Stimulated activated CD4-positive, alpha-beta T cell treated with anti-CD3 and anti-CD28 coated beads, TNF-alpha, amount 100 ng/mL, for 48 hours (primary cell): ENCODE measurements at places on chromosomes 6 and 20.
A peak's percentile ranks its signal among the peaks of the same experiment; 100 is the strongest.

DNA sequence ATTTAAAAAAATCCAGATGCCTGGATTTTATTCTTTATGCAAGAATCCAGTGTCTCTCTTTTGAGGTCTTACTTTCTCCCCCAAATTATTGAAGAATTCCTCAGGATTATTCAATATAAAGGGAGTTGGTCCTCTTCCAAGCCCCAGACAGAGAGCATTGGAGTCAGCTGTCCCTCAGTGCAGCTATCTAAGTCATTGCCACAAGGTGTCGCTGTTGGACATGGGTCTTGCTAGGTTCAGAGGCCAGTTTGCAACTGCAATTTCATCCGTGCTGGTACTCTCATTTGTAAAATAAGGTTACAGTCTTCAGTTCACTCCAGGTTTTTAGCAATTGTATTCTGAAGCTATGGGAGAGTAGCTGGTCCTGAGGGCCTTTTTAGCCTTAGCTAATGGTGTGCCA, 27.8 kb downstream of the CCN2 start:
- DNase-seq: peak; percentile 32

GRCh38 chr6:47237196-47237595, 72.5 kb downstream of the TNFRSF21 start:
- DNase-seq: no peak

- DNase-seq: no peak
Observed at GRCh38 chr6:4606821-4607704, 169.1 kb upstream of the CDYL start.

- DNase-seq: no peak
Observed at GRCh38 chr6:43952746-43953145, 174.5 kb downstream of the MRPL14 start.

DNA sequence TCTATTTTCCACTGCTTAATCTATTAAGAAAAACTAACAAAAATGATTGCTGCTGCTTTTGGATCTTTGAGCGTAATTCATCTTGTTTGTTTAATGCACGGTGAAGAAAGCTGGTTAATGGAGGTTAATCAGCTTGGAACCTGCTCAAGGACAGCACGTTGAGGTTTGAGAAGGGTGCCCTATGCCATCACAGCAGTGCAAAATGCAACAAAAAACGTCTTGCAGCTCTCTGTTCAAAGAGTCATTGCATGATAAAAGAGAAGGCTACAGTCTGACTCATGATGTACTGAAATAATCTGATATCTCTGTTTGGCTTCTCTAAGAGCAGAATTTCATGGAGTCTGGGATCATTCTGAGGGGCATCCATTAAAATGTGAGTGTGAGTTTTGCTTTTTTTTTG, 80.6 kb upstream of the PREP start:
- no peak for DNase-seq

- DNase-seq: peak; percentile 54
Observed at GRCh38 chr6:151390851-151391470, 398 bp downstream of the ZBTB2 start.

GRCh38 chr6:132466952-132467351, 46.0 kb downstream of the STX7 start:
- DNase-seq: no peak

DNA sequence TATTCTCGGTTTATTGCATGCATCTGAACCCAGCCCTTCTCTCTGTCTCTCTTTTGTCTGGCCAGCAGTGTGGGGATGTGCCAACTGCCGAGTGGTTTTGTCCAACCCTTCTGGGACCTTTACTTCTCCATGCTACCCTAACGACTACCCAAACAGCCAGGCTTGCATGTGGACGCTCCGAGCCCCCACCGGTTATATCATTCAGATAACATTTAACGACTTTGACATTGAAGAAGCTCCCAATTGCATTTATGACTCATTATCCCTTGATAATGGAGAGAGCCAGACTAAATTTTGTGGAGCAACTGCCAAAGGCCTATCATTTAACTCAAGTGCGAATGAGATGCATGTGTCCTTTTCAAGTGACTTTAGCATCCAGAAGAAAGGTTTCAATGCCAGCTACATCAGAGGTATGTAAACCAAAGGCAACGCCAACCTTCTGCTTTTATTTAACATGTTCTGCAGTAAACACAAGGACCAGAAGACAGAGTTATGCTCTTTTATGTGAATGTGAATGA, 65.8 kb downstream of the ADGRG6 start:
- no peak for DNase-seq

GRCh38 chr6:72149715-72150114, 263.4 kb downstream of the RIMS1 start:
- no peak for DNase-seq

DNA sequence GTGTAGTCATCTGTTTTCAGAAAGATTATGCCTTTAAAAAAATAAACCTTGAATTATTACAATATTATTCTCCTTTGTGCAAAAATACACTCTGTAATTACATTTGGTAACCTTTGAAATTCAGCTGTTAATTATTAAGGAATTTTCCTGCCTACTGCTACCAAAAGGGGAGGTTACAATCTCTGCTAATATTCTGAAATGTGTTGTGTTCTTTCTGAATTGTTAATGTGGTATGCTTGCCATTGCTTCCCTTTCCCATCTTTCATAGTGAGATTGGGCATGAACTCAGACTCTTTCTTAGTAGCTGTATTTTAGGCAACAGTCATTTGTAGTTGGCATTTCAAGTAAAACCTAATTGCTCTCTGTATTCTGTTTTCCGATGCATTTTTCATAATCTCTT, 73.0 kb downstream of the PHF3 start:
- no peak for DNase-seq

GRCh38 chr6:125252891-125253290, 48.9 kb downstream of the HDDC2 start:
- no peak for DNase-seq

DNA sequence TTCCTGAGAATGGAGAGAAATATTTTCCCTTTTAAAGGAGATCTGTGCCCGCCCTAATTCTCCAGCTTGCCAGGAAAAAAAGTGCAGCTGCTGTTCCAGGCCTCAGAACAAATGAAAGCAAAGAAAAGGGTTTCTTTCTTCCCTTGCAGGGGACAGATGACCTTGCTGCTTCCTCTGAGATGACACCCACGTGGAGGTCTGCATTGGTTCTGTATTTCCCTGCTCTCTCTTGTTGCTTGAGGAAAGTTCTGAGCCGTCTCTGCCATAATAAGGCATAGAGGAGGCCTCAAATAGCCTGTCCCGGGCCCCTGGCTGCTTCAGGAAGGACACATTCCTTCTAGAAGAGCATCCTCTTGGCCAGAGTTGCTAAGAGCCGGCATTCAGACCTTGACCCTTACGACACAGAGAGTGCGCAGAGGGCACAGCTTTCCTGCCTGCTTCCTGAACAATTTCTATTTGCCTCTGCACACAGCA, 501.8 kb upstream of the SULF2 start:
- no peak for DNase-seq

DNA sequence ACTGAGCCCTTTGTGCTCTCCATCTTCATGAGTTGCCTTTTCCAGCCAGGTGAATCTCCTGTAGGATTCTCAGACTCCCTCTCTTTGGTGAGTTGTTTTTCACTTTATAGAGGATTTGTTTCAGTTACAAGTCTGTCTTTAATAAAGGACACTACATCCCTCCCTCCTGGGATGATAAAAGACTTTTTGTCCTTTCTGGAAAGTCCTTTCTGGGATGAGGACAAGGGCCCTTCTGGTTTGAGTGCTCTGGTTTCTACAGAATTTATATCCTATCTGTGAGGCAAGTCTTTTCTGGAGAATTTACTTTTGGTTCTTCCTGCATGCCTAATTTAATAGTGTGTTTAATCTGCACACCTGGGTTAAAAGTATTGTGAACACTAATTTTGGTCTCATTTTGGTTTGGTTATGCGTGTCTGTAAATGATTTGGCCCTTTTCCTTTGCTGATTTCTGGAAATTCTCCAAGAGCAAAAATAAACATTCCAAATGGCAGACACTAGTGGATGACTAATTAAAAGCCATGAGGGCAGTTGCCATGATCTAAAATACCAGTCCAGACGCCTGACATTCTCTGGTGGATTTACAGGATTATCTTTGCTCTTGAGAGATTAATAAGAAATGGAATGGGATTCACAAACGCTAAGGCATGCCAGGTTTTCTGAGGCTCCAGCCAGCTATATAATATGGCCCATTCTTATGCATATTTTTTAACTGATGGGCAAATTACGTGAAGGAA, 44.8 kb downstream of the TCP11 start:
- no peak for DNase-seq

DNA sequence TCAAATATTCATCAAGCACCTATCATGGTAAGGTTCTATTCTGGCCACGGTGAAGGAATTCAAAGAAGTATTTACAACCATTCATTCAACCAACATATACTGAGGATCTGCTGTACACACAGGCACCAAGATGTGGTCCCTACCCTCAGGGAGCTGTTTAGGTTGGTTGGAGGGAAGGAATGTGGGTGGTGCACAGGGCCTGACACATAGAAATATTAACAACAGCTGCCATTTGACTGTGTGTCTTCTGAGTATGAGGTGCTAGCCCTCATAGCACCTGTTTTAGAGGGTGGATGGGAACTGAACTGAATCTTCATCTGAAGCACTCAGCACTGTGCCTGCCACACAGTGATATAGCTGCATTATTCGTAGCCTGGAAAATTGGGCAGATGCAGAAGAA, 7.3 kb downstream of the SNPH start:
- DNase-seq: no peak

DNA sequence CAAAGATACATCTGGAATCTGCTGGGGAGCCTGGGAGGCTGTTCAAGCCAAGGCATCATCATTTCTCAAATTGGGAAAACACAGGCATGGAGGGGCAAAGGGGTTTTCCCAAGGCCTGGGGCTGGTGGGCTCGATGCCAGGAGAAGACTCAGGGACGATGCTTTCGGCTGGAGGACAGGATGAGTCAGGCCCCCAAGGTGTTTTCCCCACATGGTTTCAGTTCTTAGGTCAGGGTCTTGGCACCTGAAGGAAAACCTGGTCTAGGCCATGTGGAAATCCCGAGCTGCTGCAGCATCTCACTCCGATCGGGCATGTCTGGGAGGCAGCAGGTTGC, 348.1 kb downstream of the CDC5L start:
- DNase-seq: no peak

GRCh38 chr6:44010411-44011349, 116.6 kb downstream of the MRPL14 start:
- no peak for DNase-seq

DNA sequence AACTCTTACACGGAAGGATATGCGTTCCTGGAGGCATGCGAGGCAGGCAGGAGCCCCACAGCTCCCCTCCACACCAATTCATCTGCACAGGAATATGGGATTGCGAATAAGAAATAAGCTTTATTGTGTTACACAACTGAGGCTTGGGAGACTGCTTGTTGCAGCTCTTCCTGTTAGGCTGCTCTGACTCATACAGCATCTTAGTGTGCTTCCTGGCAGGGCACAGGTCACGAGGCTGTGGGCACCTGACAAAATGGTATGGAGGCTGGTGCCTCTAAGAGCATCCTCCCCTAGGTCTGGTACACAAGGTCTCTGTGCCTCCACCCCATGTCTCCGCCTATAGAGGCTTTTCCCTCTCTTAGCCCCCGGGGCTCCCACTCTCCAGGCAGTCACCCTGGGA, 6.8 kb downstream of the SLC22A3 start:
- DNase-seq: no peak

DNA sequence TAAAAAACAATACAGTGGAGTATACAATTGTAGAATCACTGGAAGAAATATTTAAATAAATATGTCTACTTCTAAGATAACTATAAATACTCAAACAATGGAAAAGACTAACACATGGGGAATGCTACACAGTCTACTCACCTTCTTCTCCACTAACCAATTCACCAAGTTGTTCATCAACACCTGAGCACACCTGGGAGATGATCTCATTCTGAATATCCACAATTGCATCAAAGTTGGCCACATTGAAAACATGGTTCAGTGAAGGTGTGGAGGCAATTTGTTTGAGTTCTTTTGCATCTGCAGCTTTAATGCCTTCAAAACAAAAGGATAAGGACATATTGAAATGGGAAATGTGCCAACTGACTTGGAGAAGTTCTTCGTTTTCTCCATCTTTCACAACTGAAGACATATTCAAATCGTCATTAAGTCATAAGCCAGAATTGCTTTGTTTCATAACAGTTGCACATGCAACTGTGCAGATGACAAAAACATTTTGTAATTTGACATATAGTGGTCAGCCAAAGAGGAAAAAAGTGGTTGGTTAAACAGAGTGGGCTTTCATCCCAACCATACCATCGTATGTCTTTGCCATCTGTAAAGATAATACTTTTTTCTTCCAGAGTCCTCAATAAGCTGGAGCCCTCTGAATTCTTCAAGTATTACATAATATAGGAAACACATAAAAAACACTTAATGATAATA, 17.5 kb downstream of the COL12A1 start:
- DNase-seq: no peak

DNA sequence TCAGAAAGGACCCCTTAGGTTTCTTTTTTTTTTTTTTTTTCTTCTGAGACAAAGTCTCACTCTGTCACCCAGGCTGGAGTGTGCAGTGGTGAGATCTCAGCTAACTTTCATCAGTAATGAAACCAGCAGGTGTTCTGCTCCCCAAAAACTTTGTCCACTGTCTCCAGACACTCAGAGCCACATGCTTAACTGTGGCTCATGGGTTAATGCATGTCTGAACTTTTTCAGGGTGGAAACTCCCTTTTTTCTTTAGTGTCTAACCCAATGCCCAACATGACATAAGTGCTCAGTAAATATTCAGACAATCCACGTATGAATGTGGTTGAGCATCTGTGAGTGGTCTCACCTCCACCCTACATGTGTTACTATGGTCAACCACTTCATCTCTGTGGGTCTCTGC, 45.4 kb downstream of the MYB start:
- no peak for DNase-seq

GRCh38 chr6:21003780-21004541, 469.7 kb downstream of the CDKAL1 start:
- no peak for DNase-seq

DNA sequence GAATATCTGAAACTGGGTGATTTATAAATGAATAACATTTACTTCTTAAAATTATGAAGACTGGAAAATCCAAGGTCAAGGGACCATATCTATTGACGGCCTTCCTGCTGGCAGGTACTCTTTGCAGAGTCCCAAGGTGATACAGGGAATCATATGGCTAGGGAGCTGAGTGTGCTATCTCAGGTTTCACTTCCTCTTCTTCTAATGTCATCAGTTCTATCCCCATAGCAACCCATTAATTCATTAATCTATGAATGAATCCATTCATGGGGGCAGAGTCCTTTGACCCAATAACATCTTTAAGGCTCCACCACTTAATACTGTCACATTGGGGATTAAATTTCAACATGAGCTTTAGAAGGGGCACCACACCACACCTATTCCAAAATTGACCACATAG, 772.0 kb downstream of the HACE1 start:
- DNase-seq: no peak

DNA sequence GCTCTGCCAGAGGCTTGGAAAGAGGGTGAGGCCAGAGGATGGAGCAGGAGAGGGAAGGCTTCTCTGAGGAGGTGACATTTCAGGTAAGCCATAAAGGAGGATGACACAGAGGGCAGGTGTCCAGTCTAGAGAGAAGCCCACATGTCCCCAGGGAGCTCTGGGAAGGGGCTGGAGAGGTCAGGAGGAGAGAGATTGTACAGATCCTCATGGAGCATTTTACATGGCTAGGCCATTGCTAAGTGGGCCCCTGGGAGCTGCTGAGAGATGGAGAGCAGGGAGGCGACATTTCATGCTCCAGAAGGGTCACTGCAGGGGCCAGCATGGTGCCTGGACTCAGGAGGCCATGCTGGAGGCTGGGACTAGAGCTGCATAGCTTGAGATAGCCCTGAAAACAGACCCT, 124.5 kb downstream of the TOX2 start:
- DNase-seq: no peak
